ENCODE measurements at places on chromosomes 12 and 14.

DNA sequence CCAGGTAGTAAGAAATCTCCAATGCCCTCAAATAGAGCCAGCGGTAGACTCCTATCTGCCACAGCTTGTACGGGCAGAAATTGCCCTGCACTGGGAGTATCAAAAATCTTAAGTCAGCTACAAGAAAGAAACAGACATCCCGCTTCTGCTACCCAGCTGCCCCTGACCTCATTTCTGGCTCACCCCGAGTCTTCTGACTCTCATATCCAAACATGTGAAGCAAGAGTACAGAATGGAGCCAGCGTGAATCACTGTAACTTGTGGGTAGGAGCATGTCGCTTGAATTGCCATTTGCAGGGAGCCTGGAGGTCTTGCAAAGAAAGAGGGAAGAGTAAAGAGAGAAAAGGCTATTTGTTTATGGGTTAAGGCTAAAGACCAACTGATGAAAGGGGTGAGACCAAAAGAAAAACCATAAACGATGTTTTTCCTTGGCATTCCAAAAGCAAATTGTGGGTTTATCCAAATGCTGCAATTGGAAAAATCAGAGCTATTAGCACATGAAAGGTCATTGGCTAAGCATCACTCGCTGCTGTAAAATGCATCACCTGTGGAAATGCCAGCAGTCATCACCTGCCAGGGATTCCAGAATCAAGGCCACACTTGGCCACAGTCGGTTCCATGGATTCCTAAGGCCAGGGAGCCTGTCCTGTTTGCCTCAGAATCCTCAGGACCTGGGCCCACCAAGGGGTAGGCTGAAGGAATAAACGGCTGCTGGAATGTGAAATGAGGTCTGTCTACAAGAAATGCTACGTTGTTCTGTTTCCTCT, 86.6 kb downstream of the FOXN3 start:
- DNase-seq, result no peak

DNA sequence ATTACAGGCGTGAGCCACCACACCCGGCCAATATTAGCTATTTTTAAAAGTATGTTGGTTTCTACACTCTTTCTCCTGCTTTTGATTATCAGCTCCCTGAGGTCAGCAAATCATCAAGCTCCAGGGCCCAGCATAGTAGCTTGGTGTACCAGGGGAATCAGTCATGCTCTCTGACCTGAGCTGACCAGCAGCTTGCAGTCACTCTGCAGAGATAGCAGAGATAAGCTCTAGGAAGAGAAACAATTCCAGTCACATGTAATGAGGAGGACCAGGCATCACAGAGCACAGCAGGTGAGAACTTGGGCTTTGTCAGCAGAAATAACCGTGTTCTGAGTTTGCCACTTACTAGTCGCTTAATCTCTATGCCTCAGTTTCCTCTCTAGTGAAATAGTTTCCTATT, 8.5 kb downstream of the PLEKHD1 start:
- no peak for DNase-seq

DNA sequence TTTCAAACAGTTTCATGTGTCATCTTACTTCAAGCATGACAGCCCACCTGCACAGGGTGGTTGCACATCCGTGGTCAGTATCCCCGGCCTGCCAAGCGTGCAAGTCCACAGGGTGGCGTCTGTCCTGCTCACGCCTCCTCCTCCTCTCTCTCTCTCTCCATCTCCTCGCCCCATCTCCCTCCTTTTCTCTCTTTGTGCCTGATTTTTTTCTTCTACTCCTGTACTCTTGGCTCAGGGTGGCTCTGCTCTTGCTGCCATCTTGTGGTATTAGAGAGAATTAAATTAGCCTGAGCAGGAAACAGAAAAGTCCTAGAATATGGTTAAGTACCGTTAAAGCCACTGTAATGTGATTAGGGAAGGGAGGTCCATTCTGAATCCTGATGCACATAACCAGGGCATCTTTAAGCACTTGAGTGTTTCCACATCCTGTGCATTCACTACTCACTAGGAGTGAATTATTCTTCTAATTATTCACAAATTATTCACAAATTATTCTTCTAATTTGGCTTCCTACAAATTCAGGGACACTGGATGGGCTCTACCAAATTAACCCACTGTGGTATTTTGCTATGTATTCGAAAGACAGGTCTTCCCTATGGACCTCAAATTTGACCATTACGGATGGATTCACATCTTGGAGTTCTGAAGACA, 25.5 kb upstream of the DTX1 start:
- DNase-seq, result no peak

- no peak for DNase-seq
Measured at GRCh38 chr12:65494537-65494936, 216.1 kb downstream of the MSRB3 start.

GRCh38 chr12:20187456-20187855, 180.9 kb upstream of the PDE3A start:
- no peak for DNase-seq

DNA sequence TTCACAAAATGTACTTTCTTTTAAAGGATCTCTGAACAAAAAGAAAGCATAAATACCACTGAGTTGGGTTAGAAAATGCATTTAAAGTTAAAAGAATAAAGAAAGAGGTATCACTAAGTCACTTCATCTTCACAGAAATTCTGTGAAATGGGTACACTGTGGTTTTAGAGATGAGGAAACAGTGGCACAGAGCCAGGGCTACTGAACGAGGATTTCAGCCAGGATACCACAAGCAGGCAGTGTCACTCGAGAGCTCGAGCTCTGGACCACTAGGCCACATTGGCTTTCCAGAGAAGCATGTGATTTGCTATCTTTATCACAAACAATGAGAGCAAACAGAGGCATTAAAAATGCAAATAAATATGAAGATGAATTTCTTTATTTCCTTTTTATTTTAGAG, 51.0 kb downstream of the WDHD1 start:
- DNase-seq, result no peak

DNA sequence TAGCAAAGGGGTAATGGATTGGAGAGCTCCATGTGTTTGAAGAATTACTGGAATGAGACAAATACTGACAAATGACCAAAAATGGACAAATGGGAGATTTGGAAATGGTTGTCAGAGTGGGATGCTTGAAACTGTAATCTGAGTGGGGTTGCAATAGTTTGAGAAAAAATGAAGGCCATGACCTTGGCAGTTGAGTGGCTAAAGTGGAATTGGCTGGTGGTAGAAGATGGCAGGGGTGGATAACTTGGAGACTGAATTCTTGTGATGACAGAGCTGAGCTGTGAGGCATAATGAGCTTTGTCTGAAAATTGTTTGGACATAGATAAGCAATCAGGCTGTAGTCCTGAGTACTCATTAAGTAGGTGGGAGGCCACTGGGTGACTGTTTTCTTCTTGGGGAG, 222.5 kb upstream of the PRICKLE1 start:
- no peak for DNase-seq

DNA sequence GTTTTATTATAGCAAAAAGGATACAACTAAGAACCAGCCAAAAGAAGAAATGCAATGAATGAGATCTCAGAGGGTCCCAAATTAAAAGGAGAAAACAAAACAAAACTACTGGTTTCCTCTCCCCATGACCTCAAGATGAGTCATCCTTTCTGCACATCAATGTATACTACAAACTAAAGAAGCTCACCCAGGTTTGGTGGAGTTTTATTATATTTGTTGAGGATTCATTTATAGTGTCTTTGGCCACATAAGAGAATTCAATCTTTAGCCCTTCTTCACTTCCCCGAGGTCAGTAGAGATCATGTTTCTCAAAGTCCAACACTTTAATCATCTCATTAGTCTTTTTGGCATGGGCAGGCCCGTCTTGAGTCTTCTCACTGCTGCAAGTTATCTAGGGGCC, 210.6 kb downstream of the SLC6A15 start:
- DNase-seq, result no peak

DNA sequence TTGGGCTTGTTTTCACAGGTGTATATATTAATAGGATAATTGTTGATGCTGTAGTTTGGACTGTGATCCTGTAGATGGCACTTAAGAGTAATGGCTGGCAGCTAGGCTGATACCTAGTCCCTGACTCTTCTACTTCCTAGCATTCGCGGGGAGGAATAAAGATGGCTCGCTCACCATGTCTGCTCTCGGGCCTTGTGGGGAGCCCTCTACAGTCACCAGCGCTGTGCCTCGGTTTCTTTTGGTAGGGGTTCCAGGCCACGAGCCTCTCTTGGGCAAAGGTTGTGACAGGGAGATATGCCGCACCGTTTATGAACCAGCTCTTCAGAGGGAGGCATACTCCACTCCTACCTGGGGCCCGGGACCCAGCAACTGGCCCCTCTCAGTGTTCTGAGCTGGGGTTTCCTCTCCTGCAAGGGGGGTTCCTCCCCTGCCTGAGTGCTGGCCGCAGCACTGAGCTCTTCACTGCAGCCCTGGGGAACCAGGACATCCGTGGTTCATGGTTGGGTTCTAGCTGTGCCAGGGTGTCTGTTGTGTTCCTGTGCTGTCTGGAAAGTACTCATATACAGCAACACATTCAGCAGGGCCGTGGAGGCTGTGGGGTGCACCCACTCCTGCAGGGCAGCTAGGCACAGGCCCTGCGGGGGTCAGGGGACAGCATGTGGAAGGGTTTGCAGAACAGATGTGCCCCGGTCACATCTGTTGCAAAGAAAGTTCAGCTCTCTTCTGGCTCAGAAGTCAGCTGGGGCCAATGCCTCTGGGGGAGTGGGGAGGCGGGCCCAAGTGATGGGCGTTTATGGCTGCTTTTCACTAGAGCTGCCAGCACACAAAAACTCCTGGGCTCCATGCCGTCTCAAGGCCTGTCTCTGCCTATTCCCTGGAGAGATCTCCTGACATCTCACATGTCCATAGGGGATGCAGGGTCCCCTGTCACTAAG, 147.9 kb downstream of the PPFIA2 start:
- DNase-seq, result no peak

GRCh38 chr14:22412926-22413411, 176.1 kb downstream of the DAD1 start:
- DNase-seq, result no peak

- no peak for DNase-seq
Measured at GRCh38 chr12:8970432-8970831, 18.9 kb upstream of the KLRG1 start.

GRCh38 chr12:41917938-41918341, 226.7 kb downstream of the GXYLT1 start:
- no peak for DNase-seq

DNA sequence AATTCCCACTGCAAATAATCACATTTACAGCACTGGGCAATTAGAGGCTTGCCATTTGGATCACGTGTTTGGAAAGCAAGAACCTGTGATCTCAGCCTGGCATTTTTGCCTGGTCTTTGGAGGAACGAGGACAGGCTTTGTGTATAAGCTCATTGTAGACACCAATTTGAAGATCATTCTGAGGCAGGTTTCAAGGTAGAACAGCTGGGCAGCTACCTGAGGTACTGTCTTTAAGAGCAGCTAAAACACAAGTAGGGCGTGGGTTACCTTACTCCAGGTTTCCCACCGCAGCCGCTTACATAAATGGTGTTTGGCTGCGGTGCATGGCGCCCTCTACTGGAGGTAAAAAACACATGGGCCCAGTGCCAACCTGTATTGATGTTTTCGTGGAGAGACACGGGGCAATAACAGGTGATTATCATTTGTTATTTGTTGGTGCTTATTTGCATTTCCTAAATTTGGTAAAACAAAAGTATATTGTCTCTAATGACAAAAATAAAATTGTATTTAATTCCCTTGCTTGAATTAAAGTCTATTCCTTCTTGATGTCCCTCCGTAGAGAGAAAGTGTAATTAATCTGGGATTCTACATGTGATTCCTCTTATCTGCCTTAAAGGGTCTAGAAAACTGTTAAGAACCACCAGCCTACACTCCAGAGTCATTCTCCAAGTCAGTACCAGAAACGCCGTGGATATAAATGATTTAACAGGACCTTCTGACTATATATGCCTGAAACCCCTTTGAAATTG, 69.7 kb downstream of the SVOP start:
- peak; percentile 68 for DNase-seq

- no peak for DNase-seq
Measured at GRCh38 chr12:42698213-42698612, 108.7 kb upstream of the PRICKLE1 start.

All from activated gamma-delta T cell treated with Interleukin-2 at 50 U/mL for 16 hours (primary cell).